CD4-positive, CD25-positive, alpha-beta regulatory T cell (primary cell): ENCODE measurements at places on chromosomes 11 and 22.

GRCh38 chr11:47161134-47161854 is 15.4 kb downstream of the ARFGAP2 start:
- DNase-seq: peak; percentile 75

GRCh38 chr11:127458561-127458960 is 458.0 kb upstream of the KIRREL3 start:
- no peak for DNase-seq

DNA sequence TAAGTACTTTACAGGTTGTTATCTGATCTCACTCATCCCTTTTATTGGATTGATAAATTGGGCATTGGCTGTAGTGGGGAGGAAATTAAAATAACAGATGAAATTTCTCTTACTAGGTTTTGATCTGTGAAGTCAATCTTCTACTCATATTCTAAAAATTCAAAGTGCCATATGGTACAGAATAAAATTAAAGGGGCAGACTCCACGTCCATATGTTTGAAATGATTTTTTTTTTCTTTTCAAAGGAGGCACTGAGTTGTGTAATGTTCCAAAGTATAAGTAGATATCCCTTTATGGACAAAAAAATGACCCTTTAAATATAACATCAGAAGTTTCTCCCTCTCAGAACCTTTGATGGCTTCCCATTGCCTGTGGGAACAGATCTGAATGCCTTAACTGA is 207.4 kb downstream of the DBX1 start:
- DNase-seq: no peak

DNA sequence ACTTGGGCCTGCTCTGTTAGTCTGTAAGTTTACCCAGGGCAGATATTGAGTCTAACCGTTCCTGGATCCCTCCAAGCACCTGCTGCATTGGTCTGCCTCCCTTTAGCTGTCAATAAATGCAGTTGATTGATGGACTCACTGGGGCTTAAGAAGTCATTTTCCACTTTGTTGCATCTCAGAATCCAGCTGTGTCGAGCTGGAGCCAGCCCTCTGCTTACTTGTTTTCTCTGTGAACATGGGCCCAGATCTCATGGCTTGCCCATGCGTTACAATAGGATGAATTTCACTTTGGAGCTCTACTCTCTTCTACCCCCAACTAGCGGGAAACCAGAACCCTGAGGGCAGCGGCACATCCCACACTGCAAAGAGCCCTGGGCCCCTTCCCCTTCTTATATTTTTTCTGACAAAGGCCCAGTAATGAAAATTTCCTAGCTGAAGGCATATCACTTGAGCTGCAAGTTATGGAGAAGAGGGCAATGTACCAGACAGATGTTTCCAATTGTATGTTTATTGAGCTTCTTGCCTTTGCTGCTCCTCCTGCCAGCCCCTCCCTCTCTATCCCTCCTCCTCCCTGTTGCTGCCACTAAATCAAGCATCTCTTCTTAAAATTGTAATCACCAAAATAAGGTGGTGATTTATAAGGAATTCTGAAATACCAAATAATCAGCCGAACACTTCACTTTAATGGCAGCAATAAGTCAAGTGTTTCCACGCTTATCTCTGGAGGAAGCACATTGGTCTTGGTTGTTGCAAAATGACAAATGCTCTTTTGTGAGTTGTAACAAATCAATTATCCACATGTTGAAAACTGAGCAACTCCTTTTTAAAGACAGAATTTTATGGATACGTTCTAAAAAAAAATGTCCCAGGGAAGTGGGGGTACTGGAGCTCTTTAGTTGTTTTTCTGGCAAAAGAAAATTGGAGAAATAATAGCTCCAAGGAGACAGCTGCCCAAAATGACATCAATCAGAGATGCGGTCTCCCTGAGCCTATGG is 212.3 kb upstream of the ZBED5 start:
- no peak for DNase-seq

DNA sequence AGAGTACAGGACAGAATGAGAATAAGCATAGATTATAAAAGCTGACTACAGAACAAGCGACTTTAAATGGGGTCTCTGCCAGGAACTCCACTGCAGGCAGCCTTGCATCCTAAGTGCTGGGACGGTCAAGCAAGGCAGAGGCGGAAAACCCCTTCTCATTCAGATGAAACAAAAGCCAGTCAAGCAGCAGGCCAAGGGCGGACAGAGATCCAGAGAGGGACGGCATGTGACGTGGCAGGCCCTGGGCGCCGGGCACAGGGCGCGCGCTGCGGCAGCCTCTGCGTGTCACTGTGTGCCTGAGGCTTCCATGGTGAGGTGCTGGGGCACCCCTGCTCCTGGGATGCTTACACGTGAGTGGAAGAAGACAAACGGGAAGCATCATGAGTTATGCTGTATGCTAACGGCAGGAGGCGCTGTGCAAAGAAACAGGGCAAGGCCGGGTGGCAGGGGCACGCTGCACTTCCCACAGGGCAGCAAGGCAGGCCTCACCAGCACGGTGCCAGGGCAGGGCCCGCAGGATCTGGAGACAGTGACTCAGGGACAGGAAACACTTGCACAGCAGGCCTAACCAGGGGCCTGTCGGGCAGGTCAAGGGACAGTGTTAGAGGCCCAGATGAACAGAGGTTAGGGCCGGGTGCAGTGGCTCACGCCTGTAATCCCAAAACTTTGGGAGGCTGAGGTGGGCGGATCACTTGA is 6.2 kb downstream of the TOLLIP start:
- no peak for DNase-seq

DNA sequence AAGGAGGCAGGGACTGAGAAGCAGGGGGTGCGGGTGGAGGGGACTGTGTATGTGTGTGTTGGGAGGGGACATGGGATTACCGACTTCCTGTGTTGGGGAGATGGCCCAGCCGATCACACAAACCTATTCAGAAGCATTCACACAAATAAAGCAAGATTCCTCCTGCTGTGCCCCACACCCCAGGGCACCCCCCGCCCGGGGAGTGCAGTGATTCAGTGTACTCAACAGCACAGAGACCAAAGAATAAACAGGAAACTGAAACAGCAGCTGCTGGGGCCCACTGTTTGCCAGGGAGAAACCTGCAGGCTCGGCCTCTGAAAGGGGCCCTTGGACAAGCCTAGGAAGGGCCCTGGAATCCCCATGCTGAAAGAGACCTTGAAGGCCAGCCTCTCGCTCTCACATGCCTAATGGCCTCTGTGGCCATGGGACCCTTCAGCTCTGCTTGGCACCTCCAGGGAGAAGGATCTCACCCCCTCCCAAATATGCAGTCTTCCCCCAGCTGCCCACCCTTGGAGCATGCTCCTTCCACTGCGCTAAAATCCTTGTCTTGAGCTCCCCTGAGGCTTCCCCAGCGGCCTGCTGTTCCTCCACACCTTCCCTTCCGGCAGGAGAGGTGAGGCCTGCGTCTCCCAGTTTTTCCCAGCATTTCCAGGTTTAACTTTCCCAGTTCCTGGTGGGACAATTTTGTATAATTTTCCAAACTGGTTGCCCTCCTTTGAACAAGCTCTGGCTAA is 72.9 kb downstream of the CSNK2A3 start:
- no peak for DNase-seq

- no peak for DNase-seq
These were observed 13.4 kb downstream of the AP5B1 start for GRCh38 chr11:65767406-65767805.

DNA sequence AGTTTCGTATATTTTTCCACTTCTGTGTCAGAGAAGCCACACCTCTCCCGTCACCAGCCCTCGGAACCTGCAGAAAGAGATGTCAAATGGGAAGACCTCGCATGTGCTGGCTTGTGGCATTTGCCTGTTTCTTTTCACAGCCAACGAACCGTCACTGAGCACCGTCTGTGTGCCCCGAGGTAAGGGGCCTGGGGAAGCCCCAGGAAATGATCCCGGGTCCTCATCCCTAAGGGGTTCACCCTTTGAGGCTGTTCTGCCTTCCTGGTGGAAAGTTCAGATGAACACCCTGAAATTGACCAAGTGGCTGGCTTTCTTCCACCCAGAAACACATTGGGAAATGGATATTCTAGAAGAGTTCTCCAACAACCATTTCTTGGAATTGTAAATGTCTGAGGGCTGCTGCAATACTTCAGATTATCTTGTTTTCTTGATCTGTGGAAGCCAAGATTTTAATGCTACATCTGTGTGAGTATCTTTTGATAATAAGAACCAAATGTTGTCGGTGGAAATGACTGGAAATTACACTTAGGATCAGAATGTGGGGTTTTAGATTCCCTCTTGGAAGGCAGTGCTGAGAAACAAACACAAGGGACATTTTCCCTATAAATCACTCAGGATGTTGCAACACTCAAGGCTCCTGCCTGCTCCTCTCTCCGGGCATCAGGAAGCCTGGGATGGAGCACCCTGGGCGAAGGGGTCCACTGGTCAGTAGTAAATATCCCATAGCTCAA is 37.6 kb downstream of the RIBC2 start:
- DNase-seq: no peak

GRCh38 chr11:75773595-75774353 is 5.2 kb downstream of the DGAT2 start:
- DNase-seq: no peak

DNA sequence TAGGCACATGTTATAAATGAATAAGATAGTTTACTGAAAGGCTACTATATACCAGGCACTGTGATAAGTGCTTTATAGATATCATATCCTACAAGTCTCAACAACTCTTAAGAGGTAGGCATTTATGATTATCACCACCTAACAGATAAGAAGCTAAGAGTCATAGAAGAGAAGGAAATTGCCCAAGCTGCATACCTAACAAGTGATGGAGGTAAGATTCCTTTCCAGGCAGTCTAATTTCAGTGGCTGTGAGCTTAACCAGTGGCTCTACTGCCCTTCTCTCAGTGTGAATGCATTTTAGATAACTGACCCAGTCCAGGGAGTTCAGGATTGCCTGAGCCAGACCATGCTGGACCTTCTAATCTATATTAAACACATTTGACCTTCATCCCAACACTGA is 39.2 kb downstream of the HEPHL1 start:
- DNase-seq: no peak

GRCh38 chr11:92659793-92660192 is 309.7 kb upstream of the MTNR1B start:
- DNase-seq: no peak

- DNase-seq: no peak
These were observed 64.6 kb downstream of the KCNJ1 start for GRCh38 chr11:128802358-128802981.

- DNase-seq: no peak
These were observed 10.5 kb downstream of the TIMP3 start for GRCh38 chr22:32811788-32812545.

DNA sequence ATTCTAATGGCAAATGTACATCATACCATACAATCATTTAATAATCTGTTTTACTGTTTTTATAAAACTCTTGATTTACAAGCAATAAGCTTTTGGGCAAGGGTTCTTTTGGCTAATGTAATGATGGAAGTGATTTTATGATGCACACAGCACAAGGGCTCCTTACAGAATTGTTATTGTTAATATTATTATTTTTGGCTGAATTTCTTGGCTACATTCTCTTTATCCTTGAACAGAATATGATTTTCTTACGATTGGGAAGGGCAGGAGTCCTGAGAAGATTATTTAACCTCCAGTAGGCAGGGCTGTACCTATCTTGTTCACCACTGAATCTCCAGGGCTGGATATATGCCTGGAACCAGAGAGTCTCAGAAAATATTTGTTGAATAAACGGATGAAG is 70.4 kb upstream of the ARHGAP20 start:
- no peak for DNase-seq

DNA sequence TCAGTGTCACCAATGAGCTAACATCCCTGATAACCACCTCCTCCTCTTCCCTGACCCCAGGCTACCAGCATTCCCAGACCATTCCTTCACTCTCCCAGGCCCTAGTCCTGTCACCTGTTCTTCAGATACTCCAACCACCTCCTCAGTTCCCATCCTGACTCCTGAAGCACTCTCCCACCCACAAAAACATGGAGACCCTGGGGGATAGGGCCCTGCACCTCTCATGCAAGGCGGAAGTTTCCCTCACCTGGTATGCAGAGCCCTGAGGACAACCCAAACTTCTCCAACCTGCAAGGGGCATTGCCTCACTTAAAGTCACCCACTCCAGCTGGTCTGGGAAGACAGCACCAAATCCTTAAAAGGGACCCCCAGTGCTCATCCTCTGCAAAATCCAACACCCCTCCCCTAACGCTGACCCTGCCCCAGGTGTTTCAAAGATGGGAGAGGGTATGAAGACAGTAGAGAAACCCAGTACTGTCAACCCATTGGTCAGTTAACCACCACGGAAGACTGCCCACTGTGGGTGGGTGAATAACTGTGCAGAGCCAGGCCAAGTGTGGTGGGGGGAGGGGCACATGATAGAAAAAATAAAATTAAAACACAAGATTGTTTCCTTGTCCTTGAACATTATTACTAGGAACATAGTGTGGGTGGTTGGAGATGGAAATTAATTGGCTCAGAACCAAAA is 1.4 kb downstream of the TNKS1BP1 start:
- no peak for DNase-seq

- DNase-seq: no peak
These were observed 629.0 kb downstream of the TBC1D22A start for GRCh38 chr22:47391169-47392053.

DNA sequence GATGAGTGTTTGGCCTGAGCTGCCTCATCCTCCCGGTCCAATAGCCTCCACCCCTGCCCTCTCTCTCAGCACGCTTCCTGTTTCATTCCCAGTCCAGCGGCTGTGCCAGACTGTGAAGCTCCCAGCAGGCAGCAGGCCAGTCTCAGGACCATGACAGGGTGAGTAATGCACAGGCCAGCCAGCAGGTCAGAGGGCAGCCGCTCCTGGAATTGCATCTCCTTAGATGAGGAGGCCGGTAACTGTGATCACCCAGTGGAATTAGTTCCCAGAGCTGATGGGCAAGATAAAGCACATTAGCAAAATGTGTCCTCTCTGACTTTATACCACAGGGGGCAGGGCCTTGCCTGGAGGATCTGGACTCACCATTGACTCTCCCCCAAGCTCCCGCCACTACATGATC is 251.2 kb downstream of the ETS1 start:
- DNase-seq: no peak

DNA sequence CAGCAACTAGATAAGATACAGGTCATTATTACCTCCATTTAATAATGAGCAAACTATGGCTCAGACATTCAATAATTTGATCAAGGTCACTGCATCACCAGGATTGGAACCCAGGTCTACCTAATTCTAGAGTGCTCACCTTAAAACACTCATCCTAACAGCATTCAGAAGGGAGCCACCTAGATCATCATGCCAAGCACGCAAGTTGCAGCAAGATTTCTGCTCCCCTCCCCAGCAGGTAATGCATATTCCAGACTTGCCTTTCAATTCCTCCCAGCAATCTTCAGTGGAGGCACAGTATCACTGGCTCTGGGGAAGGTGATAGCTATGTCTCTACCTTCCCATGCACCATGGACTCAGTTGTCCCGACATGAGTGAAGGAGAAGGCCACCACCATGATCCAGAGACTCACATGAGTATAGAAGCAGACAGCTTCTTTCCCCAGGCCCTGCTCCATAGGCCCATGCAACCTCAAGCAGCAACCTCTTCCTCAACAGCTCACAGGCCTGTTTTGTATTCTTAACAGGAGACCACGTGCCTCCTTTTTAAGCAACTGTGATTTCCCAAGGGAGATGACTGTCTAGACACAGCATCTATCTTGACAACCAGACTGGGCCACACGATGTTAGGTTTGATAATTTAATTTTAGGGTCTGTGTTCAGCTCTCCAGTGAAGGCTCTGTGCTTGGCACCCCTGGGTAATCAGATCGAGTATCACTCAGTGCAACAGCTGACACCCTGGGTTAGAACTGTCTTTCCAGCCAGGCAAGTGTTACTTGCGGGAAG is 36.4 kb downstream of the RAB30 start:
- DNase-seq: no peak

GRCh38 chr11:73761403-73761945 is 600 bp upstream of the RAB6A start:
- DNase-seq: no peak
